ENCODE measurements at places on chromosomes 6 and 20.

DNA sequence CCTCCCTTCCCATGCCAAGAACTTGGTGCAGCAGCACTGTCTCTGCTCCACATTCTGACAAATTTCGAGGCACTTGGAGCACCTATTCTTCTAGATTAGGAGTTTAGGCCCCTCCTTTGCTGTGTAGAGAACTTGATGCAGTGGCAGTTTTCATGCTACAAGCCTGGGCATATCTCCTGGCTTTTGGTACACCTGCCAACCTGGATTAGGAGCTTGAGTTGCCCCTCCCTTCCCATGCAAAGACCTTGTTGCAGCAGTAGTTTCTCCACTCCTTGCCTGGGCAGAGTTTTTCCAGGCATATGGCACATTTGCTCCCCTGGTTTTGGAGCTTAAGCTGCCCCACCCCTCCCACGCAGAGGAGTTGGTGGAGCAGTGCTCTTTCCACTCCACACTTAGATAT, 956.1 kb downstream of the EYS start:
- no peak for DNase-seq

DNA sequence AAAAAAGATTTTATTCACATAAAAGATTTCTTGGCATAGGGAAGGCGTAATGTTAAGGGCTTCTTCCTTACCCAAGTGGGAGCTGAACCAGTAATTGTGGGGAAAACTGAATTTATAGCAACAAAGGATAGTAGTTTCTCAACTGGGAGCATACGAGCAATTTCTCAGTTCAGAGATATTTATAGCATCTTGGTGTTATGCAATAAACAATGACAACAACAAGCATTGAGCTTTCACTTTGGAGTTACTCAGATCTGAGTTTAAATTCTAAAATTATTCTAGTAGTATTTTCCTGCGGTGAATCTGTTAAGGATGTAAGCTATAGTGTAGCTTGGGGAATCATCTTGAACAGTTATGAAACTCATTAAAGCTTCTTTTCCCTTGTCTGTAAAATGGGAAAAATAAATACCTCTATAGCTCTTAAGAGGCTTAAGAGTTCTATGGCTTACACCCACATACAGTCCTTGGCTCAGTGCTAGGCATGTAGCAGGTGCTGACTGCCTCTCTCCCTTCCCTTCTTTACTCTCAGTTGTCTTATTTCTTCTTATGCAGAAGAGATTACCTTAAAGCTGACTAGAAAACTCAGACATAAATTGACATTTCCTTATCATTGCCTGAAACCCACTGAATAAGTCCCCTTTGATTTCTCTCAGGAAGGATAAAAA, 58.8 kb downstream of the SAMD5 start:
- no peak for DNase-seq

DNA sequence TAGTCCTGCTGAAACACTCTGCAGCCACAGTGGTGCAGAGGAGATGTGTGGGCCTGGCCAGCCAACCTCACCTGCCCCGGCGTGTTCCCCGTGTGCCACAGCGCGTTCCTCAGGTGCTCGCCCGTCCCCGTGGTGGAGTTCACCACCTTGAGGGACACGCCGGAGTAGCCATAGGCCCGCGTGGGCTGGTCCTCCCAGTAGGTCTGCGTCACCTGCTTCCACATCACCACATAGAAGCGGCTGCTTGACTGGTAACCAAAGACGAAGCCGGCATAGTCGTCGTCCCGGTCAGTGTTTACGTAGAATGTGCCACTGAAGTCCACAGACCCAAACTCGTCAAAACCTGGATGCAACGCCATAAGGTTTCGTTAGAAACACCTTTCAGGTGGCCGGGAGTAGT, 31.5 kb downstream of the THBS2 start:
- DNase-seq: no peak

- no peak for DNase-seq
Measured at GRCh38 chr6:164200071-164200470, 785.6 kb downstream of the QKI start.
